ENCODE measurements at places on chromosomes 1 and 21.

DNA sequence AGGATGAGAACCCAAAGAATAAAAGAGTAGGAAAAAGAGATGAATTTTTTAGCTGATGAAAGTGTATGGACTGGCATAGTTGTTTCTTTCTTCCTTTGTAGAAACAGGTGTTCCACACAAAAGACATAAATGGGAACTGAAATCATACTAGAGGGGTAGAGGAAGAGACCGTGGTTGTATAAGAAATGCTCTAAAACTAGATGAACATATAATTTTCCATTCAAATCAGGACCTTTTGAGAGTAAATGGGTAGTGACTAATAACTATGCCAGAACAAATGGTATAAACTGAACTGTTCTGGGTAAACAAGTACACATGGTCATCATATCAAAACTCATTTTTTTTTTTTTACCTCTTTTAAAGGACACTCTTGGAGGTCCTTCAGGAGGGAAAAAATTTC is 344.2 kb downstream of the VAV3 start:
- no peak for DNase-seq

DNA sequence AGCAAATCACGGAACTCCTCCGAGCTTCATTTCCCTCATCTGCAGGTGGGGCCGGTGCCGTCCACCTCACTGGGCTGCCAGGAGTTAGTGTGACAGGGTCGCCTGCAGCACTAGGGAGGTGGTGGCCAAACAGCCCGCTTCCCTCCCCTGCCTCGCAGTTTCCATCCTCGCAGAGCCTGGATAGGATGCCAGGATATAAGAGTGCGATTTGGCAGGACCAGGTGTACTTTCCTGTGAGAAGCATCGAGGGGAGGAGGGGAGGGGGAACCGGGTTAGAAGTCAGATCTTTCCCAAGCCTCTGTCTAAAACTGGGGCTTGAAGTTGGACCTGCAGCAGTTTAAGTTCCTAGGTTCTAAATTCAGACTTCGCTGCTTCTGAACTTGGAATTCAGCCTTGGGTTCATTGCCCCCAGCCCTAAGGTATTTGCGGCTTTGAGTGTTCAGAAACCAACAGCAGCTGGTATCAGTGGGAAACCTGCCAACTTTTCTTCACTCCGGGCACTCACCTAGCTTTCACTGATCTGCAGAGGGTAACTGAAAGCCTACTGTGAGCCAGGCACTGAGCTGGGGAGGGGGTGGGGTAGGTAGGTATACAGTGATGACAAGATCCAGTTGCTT is 1.7 kb upstream of the JUN start:
- DNase-seq = no peak

- DNase-seq = no peak
Measured at GRCh38 chr1:205706601-205707502, 26.5 kb upstream of the SLC45A3 start.

DNA sequence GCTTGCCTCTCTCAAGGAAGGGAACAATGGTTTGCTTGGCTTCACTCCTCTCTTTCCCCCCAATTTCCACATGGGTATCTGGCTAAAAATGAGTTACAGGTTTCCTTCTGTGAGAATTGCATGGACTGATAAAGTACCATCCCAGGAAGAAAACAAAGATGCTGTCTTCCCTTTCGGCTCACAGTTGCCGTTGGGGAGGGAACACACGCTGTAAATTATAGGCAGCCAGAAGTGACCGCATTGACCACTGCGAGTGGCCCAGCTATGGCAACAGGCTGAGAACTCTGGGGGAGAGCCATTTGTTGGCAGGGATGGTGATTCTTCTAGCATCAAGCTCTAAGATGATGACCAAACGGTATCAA is 2.9 kb downstream of the RUNX1 start:
- no peak for DNase-seq

- no peak for DNase-seq
Measured at GRCh38 chr1:158679289-158679688, 7.2 kb downstream of the SPTA1 start.

DNA sequence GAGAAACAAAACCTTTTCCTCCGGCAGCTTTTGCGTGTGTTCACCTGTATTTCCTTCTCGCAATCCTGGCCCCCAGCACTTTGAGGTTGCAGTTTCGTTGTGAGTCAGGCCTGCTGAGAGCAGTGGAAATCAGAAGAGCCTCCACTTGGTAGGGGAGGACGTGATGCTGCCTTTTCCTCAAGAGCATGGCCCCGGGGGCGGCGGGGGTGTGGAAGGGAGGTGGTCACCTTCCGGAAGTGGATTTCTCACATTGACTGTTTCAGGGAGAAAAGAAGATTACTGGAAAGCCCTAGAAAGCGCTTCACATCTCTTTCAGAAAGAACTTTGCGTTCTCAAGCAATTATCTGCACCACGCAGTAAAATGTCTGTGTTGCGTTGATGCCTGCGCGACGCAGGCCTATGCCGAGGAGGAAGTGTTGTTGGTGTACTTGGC is 12.2 kb upstream of the IL10 start:
- no peak for DNase-seq

DNA sequence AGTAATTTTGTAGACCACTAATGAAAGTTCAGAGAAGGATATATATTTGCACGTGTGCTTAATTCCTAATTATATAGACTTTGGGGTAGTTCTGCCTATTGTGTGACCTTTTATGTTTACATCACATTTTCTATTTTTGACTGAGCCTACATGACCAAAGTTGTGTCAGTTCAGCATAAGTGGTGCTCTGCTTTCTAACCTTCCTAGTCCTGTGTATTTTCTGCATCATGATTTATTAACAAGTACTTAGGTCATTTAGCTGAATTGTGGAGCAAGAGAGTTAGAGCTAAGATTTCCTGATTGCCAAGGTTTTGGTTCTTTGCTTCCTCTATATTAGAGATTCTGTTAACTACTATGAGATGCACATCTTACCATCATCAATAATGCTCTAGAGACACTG is 176.0 kb downstream of the C1orf21 start:
- DNase-seq = no peak

- DNase-seq = no peak
Measured at GRCh38 chr1:4307911-4308545, 346.4 kb upstream of the AJAP1 start.

GRCh38 chr21:46435786-46436227 is 22.9 kb upstream of the DIP2A start:
- no peak for DNase-seq

DNA sequence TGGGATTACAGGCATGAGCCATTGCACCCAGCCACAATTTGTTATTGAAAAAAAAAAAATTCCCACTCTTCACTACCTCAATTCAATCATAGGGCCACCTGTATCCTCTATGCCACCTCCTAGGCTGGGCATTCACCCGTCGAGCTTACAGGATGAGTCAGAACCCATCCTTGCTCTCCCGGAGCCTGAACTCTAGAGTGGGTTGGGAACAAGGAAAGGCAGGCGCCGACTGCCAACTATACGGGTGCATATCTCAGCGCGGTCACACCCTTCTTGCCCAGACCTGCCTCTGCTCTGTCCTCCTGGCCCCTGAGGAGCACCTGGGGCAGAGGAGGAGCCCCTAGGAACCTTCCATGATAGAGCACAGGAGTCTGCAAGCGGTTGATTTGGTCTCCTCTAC is 21.4 kb upstream of the LBR start:
- no peak for DNase-seq

GRCh38 chr1:20105856-20106255 is 13.5 kb downstream of the PLA2G2D start:
- no peak for DNase-seq

DNA sequence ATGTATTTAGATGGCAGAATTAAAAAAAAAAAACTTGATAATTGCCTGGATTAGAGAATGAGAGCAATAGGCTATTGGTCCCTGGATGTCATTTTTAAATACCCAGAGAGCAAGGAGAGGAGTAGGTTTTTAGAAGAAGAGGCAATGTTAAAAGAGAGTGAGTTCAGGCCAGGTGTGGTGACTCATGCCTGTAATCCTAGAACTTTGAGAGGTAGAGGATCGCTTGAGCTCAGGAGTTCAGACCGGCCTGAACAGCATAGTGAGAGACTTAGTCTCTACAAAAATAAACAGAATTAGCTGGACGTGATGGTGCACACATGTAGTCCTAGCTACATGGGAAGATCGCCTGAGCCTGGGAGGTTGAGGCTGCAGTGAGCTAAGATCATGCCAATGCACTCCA is 15.9 kb upstream of the MUTYH start:
- no peak for DNase-seq

DNA sequence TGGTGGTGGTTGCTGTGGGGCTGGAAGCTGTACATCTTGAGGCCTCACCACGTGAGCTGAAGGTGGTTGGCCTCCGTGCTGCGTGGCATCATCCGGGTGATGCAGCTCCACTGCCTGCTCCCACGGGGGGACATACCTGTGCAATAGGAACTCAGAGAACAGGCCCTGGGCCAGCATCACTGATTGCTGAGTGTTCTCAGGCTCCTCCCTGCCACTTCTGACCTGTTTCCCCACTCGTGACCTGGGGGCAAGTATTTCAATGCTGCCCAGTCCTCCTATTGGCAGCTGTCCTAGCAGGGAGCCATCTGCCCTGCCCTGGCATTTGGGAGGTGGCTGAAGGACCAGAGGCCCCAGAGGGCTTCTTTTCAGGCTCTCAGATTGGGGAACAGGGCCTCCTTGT is 26.1 kb downstream of the PTPRF start:
- no peak for DNase-seq

DNA sequence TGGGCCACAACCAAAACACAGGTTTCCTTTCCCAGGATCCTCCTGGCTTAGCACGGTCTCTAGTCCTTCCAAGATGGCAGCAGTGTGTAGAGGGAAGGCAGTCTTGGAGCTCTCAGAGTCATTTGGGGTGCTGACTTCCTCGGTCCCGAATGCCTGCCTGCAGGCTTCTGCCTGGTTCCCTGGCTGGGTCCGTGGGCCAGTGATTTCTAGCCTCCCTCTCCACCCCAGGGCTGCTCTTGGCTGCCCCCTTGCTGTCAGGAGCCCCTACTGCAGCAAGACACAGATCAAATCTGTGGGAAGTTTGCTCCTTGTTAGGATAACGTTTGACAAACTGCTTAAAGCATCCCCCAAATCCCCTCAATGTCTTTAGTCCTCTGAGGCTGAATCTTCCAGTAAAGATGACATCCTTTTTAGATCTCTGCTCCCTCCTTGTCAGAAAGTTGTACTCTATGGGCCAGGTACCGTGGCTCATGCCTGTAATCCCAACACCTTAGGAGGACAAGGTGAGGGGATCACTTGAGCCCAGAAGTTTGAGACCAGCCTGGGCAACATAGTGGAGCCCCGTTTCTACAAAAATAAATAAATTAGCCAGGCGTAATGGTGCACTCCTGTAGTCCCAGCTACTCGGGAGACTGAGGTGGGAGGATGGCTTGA is 272.5 kb downstream of the RRAGC start:
- DNase-seq = peak; percentile 63

DNA sequence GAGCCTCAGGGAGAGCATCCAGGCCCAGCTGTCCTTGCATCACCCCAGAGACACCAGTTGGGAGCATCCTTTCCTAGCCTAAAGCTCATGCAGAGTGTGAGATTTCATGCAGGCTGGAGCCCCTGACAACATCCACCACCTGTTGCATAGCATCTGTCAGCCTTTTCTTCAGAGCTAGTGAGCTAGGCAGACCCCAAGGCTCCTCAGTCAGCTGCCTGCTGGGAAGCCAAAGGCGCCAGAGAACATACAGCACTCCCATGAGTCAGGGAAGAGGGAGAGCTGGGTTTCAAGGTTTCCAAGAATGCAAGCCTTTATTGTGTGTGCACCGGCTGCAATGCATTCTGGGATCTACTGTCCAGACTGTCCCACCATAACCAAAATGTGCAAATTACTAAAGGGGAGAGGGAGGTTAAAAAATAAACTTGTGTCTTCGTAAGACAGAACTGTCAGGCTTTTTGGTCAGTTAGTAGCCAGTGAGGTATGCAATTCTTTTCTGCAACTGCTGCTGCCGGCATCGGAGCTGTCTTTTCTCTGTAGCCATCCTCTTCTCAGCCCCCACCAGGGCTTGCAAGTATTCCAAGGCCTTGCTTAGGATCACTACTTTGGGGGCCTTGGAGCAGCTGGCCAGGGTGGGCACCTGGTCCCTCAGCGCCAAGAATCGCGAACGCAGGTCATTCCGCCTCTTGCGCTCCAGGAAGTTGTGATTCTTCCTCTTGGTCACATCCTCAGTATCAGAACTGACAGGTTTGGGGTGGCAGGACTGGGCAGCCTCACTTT is 4.6 kb downstream of the MYCL start:
- DNase-seq = no peak

- no peak for DNase-seq
Measured at GRCh38 chr1:7646981-7647901, 123.9 kb upstream of the VAMP3 start.

DNA sequence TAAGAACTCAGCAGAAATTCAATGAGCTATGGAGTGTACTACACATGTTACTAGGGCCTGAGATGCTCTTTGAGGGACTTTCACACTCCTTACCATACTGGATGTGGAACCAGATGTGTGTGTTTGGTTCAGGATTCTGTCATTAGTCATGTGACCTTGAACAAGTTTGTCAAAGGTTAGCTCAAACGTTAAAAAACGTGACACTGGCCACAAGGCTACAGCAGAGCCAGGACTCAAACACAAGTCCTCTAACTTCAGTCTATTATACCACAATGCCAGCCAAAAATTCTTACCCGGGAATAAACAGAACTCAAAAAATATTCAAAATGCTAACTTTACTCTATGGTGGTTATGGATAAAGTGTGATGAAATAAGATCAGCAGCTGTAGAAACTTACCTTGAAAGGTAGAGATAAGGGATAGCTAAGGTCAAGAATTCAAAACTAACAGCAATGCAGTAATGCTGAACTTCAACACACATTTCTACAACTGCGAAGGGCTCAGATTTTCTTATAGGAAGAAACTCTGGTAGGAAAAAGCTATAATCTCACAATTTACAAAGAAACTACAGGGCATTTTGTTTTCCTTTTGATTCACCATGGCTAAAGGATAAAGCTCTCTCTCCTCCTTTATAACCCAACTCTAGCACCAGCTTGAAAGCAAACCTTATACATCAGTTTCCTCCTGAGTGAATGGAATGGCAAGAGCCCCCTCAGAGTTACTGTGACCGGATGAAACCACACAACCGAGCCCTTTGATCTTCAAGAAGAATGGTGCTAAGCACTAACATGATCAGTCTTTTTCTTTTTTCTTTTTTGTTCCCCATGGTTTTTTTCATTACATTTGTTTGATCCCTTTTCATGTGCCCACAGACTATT is 233.9 kb downstream of the SLC45A1 start:
- no peak for DNase-seq

DNA sequence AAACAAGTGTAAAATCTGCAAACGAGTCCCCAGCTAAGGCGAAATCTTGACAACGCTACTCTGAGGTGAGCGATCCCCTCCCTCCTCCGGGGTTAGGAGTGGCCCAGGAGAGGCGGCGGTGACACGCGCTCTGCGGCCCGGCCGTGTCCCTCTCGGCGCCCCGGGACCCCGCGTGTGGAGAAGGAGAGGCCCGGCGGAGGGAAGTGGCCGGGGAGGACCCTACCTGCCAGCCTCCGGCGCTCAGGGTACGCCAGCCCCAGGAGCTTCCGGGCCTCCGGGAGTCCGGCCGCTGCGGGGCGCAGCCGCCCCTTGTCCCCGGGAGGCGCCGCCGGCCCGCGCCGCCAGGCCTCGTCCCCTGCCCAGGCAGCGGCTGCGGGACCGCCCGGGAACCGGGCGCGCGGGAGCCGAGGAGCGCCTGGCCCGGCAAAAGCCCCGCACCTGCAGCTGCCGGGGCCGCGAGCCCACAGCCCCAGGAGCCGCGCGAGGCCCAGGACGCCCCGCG is 543 bp downstream of the ABCB10 start:
- DNase-seq = no peak

Data from iPS DF 6.9 (cell line).